ENCODE measurements at places on chromosomes 7 and 10.

DNA sequence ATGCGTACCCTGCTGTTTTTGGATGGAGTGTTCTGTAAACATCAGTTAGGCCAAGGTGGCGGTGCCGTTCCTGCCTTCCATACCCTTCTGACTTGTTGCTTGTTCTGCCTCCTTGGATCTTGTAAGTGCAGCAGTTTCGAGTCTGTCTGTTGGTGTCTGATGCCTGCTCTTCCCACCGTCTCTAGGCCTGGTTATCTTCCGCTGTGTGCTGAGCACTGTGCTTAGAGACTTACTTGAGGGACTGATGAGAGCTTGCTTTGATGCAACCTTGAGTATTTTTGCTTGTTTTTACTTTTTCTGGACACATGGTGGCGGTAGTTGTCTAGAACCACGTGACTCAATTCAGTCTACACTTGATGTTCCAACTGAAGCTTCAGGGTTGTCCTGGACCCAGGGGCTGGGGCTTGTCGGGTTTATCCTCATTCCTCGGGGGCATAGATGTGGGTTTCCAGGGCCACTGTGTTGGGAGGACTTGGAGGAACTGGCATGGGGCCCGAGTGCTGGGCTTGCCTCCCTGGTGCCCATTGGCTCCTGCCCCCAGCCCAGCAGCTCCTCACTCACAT, 14.4 kb upstream of the SPRN start:
- no peak for DNase-seq

DNA sequence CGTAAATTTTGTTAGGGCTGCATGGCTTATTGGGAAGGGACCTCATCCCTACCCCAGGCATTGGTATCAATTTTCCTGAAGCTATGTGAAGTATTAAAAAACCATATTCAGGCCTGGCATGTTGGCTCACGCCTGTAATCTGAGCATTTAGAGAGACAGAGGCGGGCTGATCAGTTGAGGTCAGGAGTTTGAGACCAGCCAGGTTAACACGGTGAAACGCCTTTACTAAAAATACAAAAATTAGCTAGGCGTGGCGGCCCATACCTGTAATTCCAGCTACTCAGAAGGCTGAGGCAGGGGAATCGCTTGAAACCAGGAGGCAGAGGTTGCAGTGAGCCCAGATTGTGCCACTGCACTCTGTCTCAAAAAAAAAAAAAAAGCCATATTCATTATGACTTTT, 7.1 kb downstream of the TASOR2 start:
- DNase-seq = no peak

DNA sequence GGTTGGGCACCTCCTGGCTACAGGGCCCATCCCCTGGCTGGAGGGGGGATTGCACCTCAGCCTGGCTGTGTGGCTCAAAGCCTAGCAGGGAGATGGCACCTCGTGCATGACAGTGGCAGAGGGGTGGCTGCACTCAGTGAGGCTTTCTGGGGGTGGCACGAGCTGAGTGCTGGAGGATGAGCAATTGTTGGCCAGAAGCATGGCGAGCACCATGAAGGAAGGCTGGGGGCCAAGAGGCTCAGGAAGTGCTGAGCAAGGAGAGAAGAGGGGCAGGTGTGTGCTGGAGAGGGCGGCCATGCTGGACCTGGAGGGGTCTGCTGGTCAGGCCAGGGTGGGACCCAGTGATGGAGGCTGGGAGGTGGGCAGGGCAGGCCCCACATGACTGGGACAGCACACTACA, 65.4 kb downstream of the TCERG1L start:
- DNase-seq = no peak

GRCh38 chr10:26621889-26622711, 75.4 kb upstream of the PDSS1 start:
- no peak for DNase-seq

GRCh38 chr7:101861218-101861775, 43.9 kb downstream of the CUX1 start:
- no peak for DNase-seq

Data from T-helper 1 cell (primary cell).